ENCODE measurements at places on chromosomes 1 and 21.

- no peak for DNase-seq
These were observed 61.0 kb downstream of the ZBTB18 start for GRCh38 chr1:244112041-244112440.

- no peak for DNase-seq
These were observed 88.4 kb downstream of the ADARB1 start for GRCh38 chr21:45162809-45163208.

- DNase-seq: no peak
These were observed 198.4 kb upstream of the PTGFR start for GRCh38 chr1:78292361-78292760.

- no peak for DNase-seq
These were observed 18.9 kb downstream of the NECAP2 start for GRCh38 chr1:16459352-16459925.

DNA sequence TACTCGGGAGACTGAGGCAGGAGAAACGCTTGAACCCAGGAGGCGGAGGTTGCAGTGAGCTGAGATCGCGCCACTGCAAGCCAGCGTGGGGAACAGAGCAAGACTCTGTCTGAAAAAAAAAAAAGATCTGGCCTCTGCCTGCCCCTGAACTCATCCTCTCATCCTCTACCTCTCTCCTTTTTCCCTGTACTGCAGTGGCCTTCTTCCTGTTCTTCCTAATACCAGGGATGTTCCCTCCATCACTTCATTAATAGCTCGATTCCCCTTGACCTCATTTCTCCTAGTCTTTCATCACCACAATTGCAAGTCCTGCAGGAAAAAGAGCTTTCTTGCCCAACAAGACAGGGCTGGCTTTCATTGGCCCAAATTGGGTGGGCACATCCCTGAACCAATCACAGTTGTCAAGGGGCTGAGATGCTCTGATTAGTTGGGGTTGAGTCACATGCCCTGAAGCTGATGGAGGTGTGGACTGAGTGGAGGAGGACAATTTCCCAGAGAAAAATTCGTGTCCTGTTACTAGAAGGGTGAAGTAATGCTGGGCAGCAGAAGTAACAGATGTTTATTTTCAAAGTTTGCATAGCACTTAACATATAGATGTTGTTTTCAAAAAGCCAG lies 86.8 kb upstream of the PUM1 start:
- no peak for DNase-seq

- no peak for DNase-seq
These were observed 32.4 kb downstream of the PSMG1 start for GRCh38 chr21:39150877-39151276.

GRCh38 chr1:16719571-16720350 lies 20.6 kb upstream of the RNU1-4 start:
- no peak for DNase-seq

- DNase-seq: no peak
These were observed 3.9 kb upstream of the SYNC start for GRCh38 chr1:32706491-32706890.

DNA sequence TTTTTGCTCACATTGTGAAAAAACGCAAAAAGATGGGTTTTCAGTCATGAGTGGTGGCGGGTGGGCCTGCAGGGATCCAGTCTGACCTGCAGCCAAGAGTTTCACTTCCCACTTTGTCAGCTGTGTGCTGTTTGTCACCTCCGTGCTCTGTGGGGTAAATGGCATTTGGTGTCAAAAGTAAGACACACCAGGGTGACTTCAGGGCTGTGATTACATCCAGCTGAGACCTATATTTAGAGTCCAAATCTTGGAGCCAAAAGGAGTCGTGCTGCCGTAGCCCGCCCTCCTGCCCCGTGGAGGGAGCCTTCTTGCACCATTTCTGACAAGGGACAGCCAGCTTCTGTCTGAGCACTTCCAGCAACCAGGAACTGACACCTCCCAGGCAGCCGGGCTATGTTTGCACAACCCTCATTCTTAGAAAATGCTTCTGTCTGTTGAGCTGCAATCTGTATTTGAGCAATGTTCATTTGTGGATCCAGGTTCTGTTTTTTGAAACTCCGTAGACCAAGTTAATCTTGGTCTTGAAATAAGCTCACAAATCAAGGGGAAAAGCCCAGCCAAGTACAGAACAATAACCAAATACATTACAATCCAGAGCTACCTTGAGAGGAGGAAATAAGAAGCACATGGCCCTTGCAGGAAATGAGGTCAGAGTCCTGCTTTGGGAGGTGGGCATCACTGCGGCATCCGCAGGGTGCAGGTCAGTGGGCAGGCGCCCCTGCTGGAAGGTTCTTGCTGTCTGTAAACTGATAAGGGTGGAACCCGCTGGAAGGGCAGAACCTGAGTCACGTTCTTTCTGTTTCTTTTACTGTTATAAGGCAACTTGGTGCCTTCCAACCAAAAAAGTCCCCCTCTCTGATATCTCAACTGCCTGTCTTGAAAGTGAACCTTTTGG lies 14.4 kb downstream of the ABCG1 start:
- DNase-seq: no peak

DNA sequence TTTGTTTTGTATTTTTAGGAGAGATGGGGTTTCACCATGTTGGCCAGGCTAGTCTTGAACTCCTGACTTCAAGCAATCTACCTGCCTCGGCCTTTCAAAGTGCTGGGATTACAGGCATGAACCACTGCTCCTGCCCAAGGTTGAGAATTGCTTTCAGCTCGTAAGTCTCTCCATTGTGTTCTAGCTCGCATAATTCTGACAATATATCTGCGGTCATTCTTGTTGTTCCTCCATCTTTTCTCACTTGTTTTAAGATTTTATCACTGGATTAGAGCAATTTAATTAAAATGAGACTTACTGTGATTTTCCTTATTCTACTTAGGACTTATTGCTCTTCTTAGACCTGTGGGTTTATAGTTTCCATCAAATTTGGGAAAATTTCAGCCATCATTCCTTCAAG lies 102.9 kb downstream of the AHCTF1 start:
- DNase-seq: no peak

Data from NCI-H187 treated with DMSO at 0.1 percent for 48 hours (cell line).